ENCODE measurements at places on chromosomes 4 and X. TPM values are rescaled to one million over a fixed set of nuclear protein-coding genes. Genes with fewer than 3 reads are reported as not detected.

- DNase-seq = no peak
Observed at GRCh38 chrX:151703487-151703886, 8.2 kb downstream of the PRRG3 start.

DNA sequence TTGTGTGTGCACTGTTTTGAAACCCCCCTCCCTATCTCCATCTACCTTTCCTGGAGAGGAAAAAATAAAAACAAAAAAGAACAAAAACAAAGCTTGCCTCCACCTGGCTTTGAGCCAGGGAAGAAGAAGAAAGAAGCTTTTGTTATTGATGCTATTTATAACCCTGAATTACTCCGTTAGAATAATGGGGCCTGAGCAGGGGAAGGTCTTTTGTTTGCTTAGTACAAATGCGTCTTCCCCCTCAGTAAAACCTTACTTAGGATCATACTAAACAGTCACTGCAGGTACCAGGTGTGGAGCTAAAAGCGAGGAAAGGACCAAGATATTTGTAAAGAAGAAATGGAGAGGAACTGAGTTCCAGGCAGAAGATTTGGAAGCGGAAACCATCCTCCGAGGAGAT is 352.1 kb downstream of the KCNIP4 start:
- no peak for DNase-seq

Gene TKTL1
- not detected for total RNA-seq

GRCh38 chr4:60724623-60725022 is 475.5 kb upstream of the ADGRL3 start:
- DNase-seq = peak; percentile 63

Gene TRIM60
- not detected for total RNA-seq

Gene COL4A6
- 1.2 TPM for total RNA-seq

Gene PDZD4
- total RNA-seq = 0.68 TPM

DNA sequence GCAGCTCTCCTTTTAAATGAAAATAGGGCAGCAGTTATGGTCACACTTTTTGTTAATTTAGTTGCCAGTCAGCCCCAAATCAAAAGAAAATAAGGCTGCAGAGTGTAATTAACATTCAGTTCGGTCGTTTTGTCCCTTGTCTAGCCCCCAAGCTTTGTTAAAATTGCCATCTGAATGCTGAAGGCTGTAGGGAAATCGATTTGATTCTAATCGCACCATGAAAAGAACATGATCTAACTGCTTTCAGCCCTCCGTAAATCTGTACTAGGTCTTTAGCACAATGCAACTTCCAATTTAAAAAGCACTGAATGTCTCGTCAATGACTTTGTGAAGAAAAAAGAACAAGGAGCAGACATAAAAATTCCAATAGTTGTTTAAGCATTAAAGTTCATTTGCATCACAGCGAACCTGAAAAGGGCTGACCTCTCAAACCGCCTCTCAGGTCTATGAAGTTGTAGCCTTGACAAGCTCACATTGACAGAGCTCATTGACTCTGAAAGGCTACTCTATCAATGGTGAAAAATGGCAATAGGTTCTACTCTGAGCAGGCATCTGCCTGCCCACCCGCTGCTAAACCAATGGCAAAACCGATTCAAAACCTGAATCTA is 48.9 kb downstream of the CHIC2 start:
- no peak for DNase-seq

DNA sequence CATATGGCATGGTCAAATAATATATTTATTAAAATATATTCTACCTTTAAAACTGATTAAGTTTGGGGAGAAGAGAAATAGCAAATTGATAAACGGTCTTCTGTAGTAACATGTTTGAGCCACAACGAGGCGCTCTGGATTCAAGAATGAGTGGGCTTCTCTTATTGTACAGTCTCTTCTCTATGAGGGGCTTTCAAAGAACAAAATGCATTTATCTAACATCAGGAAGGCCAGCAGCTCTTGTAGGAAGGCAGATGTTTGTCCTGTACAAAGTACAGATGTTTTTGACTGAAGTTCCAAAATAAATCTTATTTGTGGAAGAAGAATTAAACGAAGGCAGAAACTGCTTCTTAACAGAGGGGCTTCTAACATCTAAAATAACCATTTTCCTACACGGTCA is 153.6 kb downstream of the RASL11B start:
- DNase-seq = no peak

Gene MAGEB10
- not detected for total RNA-seq

- DNase-seq = no peak
Observed at GRCh38 chr4:110196206-110196870, 2.1 kb downstream of the ELOVL6 start.

- no peak for DNase-seq
Observed at GRCh38 chr4:54227256-54228055, 1.6 kb upstream of the PDGFRA start.

- DNase-seq = no peak
Observed at GRCh38 chr4:8182858-8183725, 16.0 kb upstream of the SH3TC1 start.

- DNase-seq = peak; percentile 61
Observed at GRCh38 chr4:98522636-98523395, 135.6 kb downstream of the TSPAN5 start.

DNA sequence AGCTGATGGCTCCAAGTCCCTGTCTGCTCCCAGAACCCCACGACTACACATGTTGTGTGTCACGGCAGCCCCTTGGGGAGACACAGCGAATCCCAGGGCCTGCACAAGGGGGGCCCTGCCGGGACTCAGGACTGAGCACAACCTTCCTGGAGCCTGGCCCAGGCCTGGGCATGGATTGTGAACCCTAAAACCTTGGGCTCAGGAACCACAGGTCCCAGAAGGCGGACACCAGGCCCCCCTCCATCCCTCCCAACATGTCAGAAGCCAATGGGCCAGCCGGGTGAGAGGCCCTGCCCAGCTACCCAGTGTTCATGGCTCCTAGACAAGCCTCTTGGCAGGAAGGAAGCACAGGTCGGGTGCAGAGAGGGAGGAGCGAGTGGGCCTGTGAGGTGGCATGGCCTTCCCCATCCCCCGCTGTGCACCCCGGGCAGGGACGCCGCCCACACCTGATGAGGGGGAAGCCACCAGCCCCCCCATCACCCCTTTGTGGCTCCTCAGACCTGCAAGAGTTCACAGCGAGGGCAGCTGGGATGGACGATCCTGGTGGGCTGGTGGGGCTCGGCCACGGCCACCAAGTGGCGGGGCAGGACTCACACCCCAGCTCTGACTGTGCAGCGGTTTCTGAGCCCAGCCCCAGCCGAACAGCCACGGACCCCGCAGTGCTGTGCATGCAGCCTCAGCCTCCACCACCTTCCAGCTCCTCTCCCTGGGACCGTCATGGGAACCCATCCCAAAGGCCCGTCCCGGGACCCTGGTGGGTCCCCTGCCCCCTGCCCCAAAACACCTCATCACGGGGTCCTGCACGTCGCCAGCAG is 3.7 kb downstream of the PDE6B start:
- no peak for DNase-seq

DNA sequence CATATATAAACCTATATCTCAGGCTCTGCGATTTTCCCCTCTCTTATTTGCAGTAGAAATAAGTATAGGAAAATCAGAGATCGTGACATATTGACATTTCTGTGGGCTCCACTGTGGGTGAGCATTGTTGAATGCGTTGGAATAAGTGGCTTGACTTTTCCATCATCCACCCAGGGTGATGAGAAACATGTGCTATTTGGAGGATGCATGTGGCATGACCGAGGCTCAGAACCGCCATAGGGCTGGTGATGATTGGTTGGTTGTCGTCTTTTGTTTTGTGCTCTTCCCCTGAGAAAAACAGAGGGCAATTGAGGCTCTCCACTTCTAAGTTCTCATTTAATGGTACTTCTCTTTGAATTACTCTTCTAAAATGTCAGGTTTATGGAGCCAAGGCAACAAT is 140.1 kb downstream of the MXRA5 start:
- DNase-seq = no peak

- DNase-seq = peak; percentile 25
Observed at GRCh38 chrX:135477576-135477975, 42.9 kb upstream of the INTS6L start.

DNA sequence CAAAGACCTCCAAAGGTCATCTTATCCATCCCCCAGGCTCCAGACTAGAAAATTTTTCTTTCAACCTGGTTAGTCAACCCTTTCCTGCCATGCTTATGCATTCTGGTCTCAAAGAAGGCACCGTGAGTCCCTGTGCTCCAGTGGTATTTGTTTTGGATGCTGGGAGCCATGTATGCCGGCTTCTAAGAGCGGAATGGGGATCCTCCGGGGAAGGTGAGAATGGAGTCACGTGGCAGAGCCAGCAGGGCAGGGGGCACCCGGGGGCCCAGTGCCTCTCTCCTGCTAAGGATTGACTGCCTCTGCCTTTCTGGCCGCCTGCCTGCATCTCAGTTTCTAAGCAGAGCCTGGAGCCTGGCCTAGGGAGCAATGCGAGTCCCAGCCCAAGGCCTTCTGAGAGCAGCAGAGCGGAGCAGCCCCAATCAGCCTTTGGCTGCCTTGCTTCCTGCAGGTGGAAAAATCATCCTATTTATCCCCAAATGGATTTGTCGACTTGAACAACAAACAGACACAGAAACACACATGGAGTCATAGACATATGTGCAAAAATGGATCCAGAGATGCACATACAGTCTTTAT is 141.0 kb downstream of the PJA1 start:
- DNase-seq = no peak

- no peak for DNase-seq
Observed at GRCh38 chr4:123731035-123731434, 334.4 kb downstream of the SPRY1 start.

DNA sequence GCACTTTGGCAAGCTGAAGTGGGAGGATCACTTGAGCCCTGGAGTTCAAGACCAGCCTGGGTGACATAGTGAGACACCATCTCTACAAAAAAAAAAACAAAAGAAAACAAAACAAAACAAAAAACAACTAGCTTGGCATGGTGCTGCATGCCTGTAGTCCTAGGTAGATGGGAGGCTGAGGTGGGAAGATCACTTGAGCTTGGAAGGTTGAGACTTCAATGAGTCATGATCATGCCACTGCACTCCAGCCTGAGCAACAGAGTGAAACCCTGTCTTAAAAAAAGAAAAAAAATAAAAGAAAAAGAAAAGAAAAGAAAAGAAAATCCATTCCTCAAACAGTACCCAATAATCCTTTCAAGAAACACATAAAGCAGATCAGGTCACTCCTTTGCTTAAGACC is 14.9 kb upstream of the ERCC6L start:
- DNase-seq = no peak

DNA sequence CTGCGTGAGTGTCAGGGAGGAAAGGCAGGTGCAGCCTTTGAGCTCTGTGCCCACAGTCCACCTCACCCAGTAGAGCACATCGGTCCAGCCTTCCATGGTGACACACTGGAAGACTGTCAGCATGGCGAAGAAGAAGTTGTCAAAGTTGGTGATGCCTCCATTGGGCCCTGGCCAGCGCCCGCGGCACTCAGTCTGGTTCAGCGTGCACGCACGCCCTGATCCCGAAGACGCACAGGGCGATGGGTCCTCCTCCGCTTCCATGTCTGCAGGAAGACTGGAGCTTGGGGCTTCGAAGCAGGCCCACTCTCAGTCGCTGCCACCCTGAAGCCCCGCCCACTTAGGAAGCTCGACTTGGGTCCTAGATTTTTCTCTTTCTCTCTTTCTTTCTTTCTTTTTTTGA is 5.0 kb downstream of the CACNA1F start:
- DNase-seq = no peak

DNA sequence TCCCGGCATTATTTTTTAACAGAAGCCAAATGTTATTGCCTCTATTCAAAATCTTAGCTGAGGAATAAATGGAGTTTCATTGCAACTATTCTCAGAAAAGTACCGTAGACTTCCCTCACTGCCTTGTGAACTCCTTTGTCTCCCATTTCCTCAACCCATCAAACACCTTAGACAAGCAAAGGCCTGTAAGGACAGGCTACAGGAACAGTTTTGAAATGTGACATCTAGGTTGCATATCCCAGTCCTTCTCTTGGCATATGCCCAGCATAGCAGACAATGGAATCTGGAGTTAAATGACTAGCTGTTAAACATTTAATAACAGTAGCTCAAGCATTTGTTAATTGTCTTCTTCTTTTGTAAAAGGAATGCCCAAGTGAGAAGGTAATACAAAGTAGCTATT is 1371.7 kb downstream of the STIM2 start:
- DNase-seq = no peak

- no peak for DNase-seq
Observed at GRCh38 chr4:79341893-79342653, 16.2 kb upstream of the NAA11 start.

GRCh38 chr4:114368751-114369150 is 229.9 kb upstream of the UGT8 start:
- no peak for DNase-seq

DNA sequence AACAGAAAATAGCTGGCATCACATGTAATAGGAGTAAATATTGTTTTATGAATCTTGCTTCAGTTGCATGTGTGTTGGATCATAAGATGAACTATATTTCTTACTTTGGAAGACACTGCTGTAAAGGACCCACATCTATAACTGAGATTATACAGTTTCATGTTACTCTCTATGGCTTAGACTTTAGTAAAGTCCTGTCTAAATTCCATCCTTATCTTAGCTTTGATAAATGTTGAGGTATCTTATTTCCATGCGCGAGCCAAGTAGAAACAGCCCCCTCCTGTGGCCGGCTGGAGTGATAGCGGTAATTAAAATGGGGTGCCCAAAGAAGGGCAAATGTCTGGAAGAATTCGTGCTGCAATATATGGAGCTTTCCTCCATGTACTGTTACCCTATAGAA is 43.0 kb downstream of the CCDC158 start:
- peak; percentile 1 for DNase-seq

GRCh38 chr4:181608181-181608580 is 635.0 kb upstream of the TENM3 start:
- no peak for DNase-seq

DNA sequence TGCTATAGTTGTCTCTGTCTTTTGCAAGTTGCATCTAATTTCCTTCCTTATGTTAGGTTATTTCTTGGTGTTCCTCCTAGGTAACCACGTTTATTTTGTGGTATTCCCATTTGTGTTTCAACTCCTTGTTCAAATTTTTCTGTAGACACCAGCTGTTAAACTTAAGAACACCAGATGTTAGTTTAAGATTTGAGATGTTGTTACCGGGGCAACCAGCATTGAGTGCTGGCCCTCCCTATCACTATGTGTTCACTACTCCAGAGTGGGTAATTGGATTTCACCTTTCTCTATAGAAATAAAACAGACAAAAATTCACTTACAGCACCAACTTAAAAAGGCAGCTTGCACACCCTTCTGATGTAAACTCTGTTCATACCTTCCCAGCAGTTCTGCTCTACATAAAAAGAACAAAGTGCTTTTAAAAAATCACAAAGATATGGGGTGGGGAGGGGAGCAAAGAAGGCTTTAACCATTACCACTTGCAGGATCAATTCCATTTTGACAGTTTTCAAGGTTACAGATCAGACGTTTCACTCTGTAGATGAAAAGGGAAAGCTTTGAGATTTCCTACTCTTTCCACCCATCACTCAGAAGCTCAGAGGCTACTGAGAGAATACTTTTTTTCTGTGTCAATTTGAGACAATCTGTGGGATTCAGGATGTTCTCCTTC is 82.9 kb downstream of the DKK2 start:
- no peak for DNase-seq

- no peak for DNase-seq
Observed at GRCh38 chr4:37389967-37390580, 145.5 kb downstream of the NWD2 start.

GRCh38 chr4:76804096-76804495 is 93.8 kb downstream of the SOWAHB start:
- DNase-seq = no peak
